Spleen (tissue), 13 donors: ENCODE measurements at places on chromosomes 11 and 22.

GRCh38 chr11:128942272-128942612 is 429 bp downstream of the TP53AIP1 start:
- H3K4me3 ChIP-seq: no peak overlapping the region
- H3K27me3 ChIP-seq: no peaks in the 10 kb centered on the region
- H3K4me1 ChIP-seq: no peaks in the 10 kb centered on the region
- no peak for DNase-seq
- H3K36me3 ChIP-seq: no peaks in the 10 kb centered on the region
- no peak overlapping the region for H3K27ac ChIP-seq

GRCh38 chr22:19759427-19760057 is 1.0 kb upstream of the TBX1 start:
- H3K27me3 ChIP-seq: peaks cover 90% of the 10 kb centered on the region
- H3K27ac ChIP-seq: no peak overlapping the region
- peaks cover 67% of the 10 kb centered on the region for H3K4me1 ChIP-seq

DNA sequence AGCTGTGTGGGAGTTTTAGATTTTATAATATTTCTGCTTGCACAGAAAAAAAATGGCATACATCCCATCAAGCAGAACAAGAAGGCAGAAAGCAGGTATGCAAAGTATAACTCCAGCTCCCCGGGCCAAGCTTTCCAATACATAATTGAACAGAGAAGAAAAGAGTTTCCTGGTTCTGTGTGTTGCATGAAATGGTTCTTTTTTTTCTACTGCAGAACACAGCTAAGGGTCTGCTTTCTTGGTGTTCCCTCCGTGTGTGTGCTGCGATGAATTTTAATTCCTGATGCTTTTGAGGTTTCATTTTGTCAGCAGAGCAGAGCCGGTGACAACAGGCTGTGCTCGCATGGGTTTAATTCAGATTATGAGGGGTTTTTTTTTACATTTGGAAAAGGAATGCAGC is 70.7 kb upstream of the TTC12 start:
- H3K4me3 ChIP-seq: no peak overlapping the region
- no peak for DNase-seq
- H3K27me3 ChIP-seq: no peaks in the 10 kb centered on the region
- no peak overlapping the region for H3K27ac ChIP-seq

DNA sequence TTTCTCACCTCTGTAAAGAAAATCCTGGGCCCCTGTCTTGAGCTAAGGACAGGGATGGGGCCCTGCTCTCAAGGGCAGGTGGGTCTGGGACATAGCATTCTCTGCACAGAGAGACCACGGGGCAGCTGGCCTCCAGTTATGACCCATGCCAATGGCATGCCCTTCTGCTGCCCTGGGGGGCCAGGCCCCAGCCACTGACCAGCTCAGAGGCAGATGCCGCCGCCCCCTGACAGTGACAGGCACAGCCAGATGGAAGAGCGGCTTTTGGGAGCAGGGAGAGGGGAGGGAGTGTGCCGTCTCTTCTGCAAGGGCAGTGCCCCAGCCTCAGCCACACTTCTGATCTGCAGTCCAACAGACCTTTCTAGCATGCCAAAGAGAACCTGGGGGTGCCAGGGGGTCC is 114.8 kb upstream of the NAV2 start:
- no peak for DNase-seq
- no peaks in the 10 kb centered on the region for H3K36me3 ChIP-seq
- no peak overlapping the region for H3K27ac ChIP-seq

DNA sequence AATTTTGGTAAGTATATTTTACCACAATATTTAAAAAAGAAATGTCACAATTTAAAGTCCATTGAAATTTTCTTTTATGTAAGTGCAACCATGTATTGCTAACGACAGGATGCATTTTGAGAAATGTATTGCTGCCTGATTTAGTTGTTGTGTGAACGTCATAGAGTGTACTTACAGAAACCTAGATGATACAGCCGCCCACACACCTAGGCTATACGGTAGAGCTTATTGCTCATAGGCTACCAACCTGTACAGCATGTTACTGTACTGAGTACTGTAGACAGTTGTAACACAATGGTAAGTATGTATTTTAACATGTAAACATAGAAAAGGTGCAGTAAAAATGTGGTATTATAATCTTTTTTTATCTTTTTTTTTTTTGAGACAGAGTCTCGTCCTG is 48.1 kb downstream of the CBL start:
- no peak overlapping the region for H3K27ac ChIP-seq
- no peak for DNase-seq
- no peak overlapping the region for H3K4me3 ChIP-seq
- H3K27me3 ChIP-seq: no peaks in the 10 kb centered on the region
- peaks cover 7% of the 10 kb centered on the region for H3K36me3 ChIP-seq
